ENCODE measurements at places on chromosomes 2 and 18. TPM values are rescaled to one million over a fixed set of nuclear protein-coding genes. Genes with fewer than 3 reads are reported as not detected.

Gene GPR45
- total RNA-seq = not detected

Gene IL37
- total RNA-seq = not detected

Gene MAP4K4
- total RNA-seq = 92.8 TPM

Gene BOD1L2
- not detected for total RNA-seq

Gene NYAP2
- total RNA-seq = not detected

Gene SGPP2
- 0.29 TPM for total RNA-seq

Gene APCDD1
- total RNA-seq = 0.14 TPM

Gene PSMA8
- not detected for total RNA-seq

Gene CDK15
- total RNA-seq = not detected

Gene PCBP1
- 431 TPM for total RNA-seq

Gene PRKAG3
- total RNA-seq = not detected

Gene SKA1
- total RNA-seq = 12.0 TPM

Gene CARF
- 1.4 TPM for total RNA-seq

Gene CPLX4
- not detected for total RNA-seq

Gene AQP12B
- not detected for total RNA-seq

Gene CCL20
- total RNA-seq = 7.7 TPM

Gene EGR4
- 0.31 TPM for total RNA-seq

Gene CDKL4
- not detected for total RNA-seq

Gene EML6
- total RNA-seq = 1.0 TPM

Gene DUSP19
- 0.55 TPM for total RNA-seq

Gene HOXD3
- 0.20 TPM for total RNA-seq

Gene SLC38A11
- total RNA-seq = not detected

Gene SLC9A4
- not detected for total RNA-seq

Gene MC2R
- not detected for total RNA-seq

Gene KATNAL2
- total RNA-seq = 3.3 TPM

Gene ASB18
- total RNA-seq = not detected

Gene MC5R
- not detected for total RNA-seq

Gene SULT1C2
- 0.48 TPM for total RNA-seq

Gene RTP5
- total RNA-seq = not detected

Gene IL36A
- total RNA-seq = not detected

Gene KIF5C
- total RNA-seq = 0.43 TPM

Gene GULP1
- 38.4 TPM for total RNA-seq

Gene LTBP1
- 16.8 TPM for total RNA-seq

Gene CGREF1
- total RNA-seq = 8.4 TPM

Gene ACTG2
- not detected for total RNA-seq

Gene SP140L
- total RNA-seq = 3.7 TPM

Gene ITPRIPL1
- total RNA-seq = not detected

Measured in A549 treated with CORT108297 at 1 μM for 4 hours (cell line).